Esophagus muscularis mucosa (tissue), 4 donors: ENCODE measurements at places on chromosomes 2 and 18. TPM values are rescaled to one million over a fixed set of nuclear protein-coding genes. Genes with fewer than 3 reads are reported as not detected.

Gene CABLES1
- 7.2 TPM for total RNA-seq

Gene TFCP2L1
- 1.6 TPM for total RNA-seq

- no peak for DNase-seq
Observed at GRCh38 chr18:3967359-3968180, 487.5 kb downstream of the DLGAP1 start.

Gene TMEM178A
- total RNA-seq = 4.9 TPM

GRCh38 chr2:18836436-18836835 lies 247.1 kb upstream of the NT5C1B start:
- DNase-seq = no peak

GRCh38 chr2:152065945-152066344 lies 32.9 kb downstream of the CACNB4 start:
- DNase-seq = no peak

Gene CD207
- total RNA-seq = 1.0 TPM

Gene SPEG
- 115 TPM for total RNA-seq

- DNase-seq = no peak
Observed at GRCh38 chr2:19319064-19319463, 39.4 kb downstream of the OSR1 start.

DNA sequence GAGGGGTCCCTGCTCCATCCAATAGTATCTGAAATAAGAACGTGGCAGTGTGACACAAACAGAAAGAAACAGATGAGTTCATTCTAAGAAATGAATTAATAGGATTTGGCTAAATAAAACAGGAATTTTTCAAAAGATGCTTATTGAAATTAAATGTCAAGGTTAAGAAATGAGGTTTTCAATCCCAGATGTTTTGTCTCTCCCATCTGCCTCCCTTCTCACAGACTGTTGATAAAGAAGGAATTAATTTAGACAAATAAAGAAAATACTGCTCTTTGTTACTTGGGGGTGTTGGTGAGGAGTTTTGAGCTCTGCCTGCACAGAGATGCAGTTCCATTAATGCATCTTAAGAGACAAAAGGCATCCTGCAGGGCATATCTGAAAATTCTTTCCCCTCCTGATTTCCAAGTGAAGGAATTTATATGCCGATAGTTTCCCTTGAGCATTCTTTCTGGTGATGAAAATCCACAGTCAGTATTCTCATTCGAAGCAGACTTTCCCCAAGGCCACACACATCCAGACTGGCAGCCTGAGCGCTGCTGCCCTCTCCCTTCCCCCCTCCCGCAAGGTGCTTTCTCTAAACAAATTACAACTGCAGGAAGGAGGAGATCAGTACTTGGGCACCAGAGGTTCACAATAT lies 385.4 kb upstream of the RND3 start:
- DNase-seq = no peak
